ENCODE measurements at places on chromosomes 3 and 15.

DNA sequence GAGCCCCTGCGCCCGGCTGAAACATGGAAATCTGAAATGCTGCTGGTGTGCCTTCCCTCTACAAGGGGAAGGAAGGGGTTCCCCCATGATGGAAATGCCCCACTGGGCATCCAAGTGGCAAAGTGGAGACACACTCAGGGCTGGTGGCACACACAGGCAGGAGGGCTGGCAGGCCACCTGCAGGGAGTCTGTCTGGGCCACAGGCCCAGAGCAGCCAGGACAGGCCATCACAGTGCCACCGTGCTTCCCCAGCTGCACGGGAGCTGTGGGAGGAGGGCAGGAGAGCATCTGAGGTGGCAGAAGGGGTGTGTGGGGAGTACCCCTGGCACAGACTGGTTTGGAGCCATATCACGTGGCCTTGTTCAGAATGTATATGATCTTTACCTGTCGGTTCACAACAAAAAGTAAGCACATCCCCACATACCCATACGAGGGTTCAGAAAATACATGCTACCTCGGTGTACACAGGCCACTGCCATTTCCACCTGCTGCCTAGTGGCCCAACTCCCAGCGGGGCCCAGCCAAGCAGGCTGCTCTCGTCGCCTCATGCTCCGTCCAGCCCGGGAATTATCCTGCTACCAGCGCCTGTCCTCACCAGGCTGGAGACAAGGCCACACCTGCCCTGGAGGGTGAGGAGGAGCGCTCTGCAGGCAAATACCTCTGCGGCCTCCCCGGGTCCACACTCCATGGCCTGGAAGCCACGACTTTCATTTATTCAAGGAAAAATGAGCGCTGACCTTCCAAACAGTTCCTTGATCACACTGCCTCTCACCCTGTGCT lies 22.6 kb upstream of the DUSP7 start:
- DNase-seq, result no peak

- DNase-seq, result no peak
Observed at GRCh38 chr3:70471464-70472342, 159.3 kb upstream of the MDFIC2 start.

DNA sequence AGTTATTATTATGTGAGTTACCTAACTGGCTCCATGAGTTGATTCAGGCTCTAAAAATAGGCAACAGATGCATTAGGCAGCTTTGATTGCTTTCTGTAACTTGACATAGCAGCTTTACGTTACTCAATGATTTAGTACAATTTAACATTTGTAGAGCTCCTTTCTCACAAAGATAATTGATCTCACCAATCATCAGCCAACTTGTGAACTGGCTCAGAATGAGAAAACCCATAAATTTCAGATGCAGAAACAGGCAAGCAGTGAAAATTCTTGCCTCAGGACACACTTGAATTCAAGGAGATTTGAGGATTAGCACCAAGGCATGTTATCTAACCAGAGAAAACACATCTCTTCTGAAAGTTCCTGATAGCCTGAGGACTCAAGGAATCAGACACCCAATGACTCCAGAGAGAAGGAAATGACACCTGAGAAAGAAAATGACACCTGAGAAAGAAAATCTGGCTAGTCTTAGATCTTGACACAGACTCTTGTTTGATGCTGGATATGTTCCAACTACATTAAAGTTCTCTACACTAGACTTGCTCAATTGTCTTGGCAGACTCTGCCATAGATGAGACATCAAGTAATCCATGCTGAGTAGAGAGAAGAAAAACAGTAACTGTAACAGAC lies 315.1 kb upstream of the CBLB start:
- DNase-seq, result no peak

DNA sequence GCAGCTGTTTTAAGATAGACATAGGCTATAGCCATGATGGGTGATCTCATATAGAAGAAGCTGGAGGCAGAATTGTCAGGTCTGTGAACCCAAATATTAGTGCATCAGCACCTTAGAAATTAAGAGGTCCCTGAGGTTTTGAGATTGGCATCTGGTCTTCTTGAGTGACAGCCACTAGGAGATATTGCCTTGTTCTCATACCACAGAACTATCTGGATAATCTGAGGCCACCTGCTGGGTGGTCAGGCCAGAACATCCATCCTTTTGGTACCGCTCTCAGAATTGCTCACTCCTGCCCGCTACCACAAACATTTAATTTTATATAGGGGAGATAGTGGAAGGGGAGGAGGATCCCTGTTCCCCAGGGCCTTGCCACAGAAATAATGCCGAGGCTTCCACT lies 210.6 kb upstream of the ZPLD1 start:
- DNase-seq, result no peak

DNA sequence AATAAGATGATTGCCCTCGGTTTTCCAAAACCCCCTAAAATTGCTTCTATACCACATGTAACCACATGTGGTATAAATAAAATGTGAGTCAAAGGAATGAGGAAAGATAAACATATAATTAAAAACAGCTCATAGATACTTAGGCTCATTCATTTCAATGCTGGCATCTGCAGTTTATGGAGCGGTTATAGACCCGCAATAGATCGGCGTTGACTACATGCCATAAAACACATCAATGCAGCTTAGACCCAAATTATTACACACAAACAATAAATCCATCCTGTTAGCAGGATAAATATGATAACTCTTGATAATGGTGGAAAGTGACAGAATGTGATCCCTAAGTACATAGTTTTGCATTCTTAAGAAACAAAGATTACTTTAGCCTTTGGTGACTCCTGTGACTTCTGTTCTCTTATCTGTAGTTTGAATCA lies 143.7 kb downstream of the NR2F2 start:
- no peak for DNase-seq

GRCh38 chr3:53361852-53362251 lies 14.5 kb upstream of the DCP1A start:
- DNase-seq, result no peak

GRCh38 chr3:129398803-129399144 lies 29.7 kb downstream of the EFCAB12 start:
- no peak for DNase-seq

DNA sequence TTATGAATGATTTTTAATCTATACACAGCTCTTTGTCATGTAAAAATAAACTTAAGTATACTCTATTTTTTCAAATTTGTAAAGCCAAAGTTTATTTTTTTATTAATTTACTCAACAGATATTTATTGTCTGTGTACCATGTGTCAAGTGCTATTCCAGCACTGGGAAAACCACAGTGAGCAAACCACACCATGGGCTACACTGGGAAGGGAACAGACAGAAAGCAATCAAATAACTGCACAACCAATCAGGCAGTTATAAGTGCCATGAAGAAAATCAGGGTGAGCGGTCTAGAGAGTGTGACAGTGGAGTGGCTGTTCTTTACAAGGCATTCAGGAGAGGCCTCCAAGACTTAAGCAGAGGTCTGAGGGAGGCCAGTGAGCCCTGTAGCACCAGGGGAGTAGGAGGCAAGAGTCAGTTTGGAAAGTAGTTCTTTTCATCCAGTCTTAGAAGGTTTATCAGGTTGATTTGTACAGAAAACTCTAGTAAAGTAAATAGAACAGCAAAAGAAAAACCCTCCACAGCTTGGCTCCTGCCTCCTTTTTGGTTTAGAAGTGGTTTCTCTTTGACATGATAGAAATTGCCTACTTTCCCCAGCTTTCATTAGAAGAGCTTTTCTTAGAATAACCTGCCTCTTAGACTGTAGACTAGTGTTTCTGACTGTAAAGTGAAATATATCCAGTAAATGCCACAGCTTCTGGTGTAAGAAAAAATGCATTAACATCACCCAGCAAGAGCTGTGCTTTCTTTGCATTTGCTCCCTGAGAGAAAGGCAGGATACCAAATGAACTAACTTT lies 13.7 kb downstream of the EIF2AK4 start:
- no peak for DNase-seq

DNA sequence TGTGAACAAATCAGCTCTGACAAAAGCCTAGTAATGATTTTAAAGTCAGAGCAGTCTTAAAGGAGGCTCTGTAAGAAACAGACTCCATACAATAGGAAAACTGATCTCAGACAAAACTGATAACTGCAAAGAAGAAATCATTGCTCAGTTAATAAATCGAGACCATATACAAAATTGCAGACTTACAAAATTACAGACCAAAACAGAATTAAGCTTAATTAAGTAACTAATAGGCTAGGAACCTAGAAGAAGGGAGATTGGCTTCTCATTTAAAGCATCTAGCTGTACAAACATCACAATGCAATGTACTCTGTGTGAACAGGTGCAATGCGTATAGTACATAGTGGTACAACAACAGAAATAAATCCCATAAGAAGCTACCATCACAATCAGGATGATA lies 46.3 kb downstream of the ZBTB20 start:
- DNase-seq, result no peak

DNA sequence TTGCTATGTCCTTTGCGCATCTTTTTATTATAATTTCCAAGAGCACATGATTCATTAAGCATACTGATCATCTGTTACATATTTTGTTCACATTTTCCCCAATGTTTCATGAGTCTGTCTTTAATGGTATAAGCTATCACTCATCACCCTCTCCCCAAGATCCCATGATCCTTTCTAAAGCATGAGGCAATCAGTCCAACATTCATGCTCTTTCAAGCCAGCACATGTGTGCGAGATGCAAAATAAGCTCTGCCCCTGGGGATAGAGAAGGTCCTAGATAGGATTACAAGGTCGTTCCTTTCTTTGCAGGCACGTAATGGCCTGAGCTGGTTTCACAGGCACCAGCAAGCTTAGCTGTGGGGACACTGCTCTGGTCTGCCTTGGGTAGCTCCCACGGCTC lies 32.2 kb upstream of the B3GNT5 start:
- no peak for DNase-seq

GRCh38 chr15:53536479-53537120 lies 222.9 kb downstream of the WDR72 start:
- no peak for DNase-seq

DNA sequence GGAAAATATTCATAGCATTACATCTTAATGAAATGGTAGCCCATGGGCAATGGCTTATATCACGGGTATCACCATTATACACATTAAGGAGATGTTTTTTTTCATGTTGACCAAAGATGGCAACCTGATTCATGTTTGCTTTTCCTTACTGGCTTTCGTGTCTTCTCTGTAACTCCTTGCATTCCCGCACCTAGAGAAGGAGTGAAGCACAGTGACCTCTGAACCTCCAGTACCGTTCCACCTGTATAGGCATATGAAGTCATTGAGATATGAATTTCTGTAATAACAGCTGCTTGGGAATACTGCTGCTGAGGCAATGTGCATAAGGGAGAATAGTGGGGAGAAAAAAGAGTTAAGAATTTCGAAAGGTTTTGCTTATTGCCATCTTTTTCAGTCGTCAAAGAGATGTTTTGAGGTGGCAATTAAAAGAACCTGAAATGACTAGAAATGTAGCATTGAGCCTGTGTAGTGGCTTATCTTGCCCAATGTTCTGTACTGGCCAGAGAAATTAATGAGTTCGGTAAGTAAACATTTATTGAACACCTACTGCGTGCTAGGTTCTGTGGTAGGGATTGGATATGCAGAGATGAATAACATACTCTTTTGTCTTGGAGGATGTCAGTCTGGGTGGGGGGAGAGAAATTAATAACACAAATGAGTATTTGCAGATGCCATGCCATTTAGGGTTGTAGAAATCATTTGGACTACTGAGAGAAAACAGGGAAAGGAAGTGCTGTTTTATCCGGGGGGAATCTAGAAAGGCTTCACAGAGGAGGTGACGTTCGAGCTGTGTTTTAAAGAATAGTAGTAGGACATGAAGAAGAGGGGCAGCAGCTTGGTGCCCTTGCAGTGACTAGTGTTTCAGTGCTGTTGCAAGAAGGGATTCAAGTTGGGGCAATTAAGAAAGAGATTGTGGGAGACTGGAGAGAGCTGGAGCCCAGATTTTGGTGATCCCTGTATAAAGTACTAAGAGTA lies 2.5 kb downstream of the FEM1B start:
- DNase-seq, result no peak

DNA sequence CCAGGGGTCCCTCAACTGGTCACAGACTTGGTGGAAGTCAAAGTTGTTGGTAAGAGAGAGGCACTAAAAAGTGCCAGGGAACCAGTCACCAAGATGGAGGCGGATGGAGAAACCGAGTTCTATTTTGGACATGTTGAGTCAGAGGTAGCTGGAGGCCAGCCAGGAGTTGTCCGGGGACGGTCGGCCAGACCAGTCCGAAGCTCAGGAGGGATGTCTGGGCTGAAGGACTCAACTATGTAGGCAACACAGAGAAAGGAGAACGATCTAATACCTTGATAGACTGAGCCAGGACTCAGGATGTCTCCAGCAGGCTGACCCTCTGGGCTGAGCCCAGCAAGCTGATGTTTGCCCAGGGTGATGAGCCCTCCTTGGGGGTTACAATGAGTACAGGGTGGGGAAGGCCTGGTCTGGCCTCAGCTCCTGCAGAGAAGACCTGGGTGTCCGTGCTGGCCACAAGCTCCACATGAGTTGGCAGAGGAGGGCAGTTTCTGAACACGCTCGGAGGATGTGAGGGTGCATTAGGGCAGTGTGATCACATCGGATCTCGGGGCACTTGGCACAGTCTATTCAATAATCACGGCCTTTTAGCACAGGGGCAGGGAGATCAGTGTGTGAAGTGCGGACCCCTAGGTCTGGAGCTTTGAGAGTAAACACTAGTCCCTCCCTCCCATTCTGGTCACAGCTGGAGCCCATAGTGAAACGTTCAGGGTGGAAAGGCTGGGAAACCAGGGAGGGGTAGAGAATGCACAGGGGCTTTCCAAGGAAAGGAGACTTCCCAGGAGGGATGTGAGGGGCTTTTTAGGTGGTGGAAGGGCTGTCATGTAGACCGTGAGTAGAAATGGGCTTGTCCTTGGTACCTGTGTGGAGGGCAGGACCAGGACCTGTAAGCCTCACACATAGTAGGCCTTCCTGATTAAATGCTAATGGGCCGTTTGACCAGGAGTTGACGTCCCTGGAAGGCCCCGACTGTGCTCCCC lies 111.9 kb downstream of the ETFA start:
- peak; percentile 70 for DNase-seq

DNA sequence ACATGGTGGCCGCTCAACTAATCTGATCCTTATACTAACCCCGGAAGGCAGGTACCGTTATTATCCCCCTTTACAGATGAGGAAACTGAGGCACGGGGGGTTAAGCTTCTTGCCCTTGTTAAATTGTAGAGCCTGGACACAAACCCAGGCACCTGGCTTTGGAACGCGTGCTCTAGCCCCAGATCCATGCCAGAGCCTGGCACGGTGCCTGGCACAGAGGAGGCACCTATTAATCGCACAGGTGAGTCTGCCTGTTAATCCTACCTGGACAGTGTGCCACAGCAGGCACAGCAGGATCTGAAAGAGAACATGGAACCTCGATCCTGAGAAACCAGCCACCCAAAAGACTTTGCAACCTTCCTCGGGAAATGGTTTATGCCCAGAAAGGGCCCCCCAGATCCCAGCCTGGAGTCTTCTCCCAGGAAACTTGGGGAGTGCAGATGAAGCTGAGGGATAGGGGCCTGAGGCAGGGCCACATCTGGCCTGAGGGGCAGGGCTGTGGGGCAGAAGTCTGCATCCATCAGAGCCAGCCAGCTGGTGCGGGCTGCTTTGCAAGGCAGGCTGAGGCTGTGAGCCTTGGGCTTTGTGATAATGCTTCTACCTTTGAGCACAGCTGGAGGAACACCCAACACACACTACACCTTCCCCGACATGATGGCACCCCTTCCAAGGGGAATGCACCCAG lies 55.3 kb upstream of the SLC6A1 start:
- DNase-seq, result peak; percentile 38
